ENCODE measurements at places on chromosomes 2 and 18. TPM values are rescaled to one million over a fixed set of nuclear protein-coding genes. Genes with fewer than 3 reads are reported as not detected.

SRD5A2 gene
- not detected for total RNA-seq

RETSAT gene
- total RNA-seq = 52.8 TPM

DCDC2C gene
- not detected for total RNA-seq

C2orf15 gene
- not detected for total RNA-seq

TNFAIP6 gene
- total RNA-seq = 25.2 TPM

ATP6V1C2 gene
- not detected for total RNA-seq

CD207 gene
- not detected for total RNA-seq

IL37 gene
- not detected for total RNA-seq

CGREF1 gene
- 7.0 TPM for total RNA-seq

MYO3B gene
- total RNA-seq = 0.12 TPM

GCG gene
- total RNA-seq = not detected

MPPE1 gene
- total RNA-seq = 33.9 TPM

DNAH7 gene
- 1.2 TPM for total RNA-seq

ATP8B1 gene
- 210 TPM for total RNA-seq

PIGN gene
- total RNA-seq = 66.7 TPM

RAD51AP2 gene
- not detected for total RNA-seq

BCL2L11 gene
- total RNA-seq = 1.6 TPM

TEKT4 gene
- total RNA-seq = not detected

Measured in aortic smooth muscle cell (primary cell).